ENCODE measurements at places on chromosomes 11 and 22.

DNA sequence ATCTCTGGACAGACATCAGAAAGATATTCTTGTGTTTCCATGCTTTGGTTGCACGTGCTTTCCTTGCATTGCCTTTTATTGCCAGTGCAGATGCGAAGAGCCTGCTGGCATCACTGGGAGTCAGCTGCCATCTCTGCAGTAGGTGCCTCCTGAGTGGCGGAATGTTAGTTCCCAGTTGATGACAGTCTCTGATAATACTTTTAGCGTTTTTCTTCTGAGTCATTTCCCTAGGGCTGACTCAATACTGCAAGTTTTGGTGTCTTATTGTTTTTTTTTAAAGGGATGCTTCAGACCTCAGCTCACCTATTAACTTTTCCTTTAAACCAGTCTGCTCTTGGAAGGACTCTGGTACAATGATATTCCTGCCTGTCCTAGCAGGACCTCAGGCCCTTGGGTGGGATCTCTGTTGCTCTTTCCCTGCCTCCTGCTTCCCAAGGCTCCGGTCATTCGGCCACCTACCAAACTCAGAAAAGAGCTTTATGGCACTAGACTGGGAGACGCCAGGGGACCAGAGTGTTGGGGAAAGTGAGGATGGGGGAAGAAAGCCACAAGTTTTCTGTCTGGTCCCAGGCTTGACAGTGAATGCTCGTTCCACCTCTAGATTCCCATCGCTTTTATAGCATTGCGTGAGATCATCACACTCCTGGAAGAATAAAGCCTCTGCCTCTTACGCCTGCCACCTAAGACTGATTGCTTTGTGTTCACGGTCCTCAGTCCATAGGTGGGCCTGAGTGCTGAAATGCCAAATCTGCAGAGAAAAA, 308.7 kb downstream of the DDX10 start:
- no peak for DNase-seq

DNA sequence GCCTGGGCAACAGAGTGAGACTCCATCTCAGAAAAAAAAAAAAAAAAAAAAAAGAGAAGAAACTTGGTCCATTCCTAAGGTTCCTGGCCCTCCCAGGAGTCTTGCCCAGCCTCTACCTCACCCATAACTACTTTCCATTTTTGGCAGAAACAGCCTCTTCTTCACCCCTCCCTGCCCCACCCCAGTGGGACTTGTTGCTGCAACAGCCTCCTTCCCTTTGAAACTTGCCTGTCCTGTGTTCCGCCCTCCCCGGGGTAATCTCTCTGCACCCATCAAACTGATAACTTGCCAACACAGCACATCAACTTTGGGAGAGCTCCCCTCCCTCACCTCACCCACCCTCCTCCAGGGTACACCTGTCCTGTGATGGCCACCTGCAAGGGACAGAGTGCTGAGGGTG, 10.0 kb upstream of the FAM83F start:
- DNase-seq = no peak

DNA sequence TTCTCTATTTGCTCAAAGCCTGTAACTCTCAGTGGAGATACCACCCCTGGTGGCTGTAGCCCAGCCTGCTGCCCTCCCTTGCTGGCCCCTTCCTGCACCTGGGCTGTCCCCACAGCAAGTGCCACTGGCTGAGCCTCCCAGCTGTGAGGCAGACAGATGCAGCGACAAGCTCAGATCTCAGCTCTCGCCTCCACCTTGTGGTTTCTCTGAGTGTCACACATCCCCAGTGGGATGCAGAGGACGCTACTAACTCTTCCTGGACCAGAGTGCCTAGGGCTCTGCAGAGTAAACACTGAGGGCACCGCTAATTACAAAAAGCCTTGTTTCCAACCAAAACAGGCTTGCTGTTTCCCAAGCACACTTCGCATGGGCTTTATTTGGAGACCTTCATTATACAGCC, 8.9 kb downstream of the YPEL1 start:
- DNase-seq = no peak

DNA sequence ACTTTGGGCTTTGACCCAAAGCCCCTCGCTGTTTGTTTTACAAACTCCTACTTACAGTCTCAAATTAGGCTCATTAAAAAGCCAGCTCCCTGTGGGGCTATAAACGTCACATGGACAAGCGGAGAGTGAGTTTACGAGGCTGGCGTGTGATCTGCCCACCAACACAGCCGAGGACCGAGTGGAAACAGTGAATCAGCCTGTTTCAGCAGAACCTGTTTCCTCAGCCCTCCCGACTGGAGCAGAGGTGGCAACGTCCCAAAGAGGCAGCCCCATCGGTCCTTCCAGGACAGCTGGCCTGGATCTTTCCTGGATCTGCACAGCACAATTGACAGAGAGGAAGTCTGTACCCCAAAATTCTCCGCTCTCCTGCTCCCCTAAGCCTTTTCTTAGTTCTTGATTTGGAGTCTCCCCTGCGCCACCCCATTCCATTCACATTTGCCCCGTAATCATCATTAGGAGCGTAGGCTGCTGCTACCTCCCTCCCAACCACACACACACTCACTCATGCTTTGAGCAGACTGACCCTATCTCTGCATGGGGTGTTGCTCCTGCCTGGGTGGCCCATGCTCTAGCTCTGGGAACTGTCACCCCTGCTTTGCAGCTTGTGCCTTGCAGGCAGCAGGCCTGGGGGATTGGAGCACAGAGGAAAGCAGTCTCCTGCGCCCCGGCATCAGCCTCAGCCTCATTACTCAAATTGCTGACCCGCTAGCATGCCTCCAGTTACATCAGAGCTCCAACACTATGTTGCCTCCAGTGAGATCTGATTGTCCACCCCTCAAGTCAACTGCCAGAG, 117.8 kb downstream of the NAT10 start:
- no peak for DNase-seq

GRCh38 chr11:78952175-78952574, 377.5 kb upstream of the NARS2 start:
- no peak for DNase-seq

GRCh38 chr11:86360775-86361395, 13.8 kb upstream of the CCDC81 start:
- no peak for DNase-seq

- no peak for DNase-seq
Measured at GRCh38 chr22:36008131-36008530, 20.5 kb downstream of the RBFOX2 start.

GRCh38 chr22:45579306-45579705, 76.6 kb downstream of the FBLN1 start:
- DNase-seq = no peak

DNA sequence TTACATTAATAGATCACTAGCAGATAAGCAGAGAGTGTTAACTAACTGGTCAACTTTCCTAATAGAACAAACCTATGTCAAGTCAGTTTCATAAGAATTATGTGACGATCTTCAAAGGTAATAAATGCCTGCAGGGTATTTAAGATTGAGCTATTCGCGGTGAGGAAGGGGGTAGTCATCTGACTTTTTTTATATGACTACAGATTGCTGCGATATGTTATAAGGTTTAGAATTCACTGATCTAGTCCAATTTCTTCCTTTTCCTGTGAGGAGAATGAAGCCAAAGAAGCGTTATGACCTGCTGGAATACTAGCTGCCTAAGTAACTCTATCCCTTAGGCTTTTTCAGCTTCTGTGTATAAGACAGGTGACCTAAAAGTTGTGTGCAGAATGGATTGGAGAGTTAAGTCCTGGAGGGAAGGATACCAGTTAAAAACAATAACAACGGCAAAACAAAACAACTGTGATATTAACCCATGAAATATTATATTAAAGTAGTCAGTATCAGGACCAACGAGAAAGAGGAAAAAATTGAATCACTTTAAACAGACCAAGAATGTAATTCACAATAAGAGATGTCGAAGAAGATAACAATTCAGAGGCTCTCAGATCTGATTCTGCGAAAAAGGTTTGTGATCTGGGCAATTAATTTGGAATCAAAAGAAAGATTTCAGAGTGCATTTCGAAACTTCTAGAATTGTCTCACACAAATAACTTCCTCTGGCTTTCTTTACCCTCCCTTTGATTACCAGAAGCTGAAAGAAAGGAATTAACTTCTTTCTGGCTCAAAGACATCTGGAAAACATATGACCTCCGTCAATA, 630 bp downstream of the CASP4 start:
- DNase-seq = no peak

DNA sequence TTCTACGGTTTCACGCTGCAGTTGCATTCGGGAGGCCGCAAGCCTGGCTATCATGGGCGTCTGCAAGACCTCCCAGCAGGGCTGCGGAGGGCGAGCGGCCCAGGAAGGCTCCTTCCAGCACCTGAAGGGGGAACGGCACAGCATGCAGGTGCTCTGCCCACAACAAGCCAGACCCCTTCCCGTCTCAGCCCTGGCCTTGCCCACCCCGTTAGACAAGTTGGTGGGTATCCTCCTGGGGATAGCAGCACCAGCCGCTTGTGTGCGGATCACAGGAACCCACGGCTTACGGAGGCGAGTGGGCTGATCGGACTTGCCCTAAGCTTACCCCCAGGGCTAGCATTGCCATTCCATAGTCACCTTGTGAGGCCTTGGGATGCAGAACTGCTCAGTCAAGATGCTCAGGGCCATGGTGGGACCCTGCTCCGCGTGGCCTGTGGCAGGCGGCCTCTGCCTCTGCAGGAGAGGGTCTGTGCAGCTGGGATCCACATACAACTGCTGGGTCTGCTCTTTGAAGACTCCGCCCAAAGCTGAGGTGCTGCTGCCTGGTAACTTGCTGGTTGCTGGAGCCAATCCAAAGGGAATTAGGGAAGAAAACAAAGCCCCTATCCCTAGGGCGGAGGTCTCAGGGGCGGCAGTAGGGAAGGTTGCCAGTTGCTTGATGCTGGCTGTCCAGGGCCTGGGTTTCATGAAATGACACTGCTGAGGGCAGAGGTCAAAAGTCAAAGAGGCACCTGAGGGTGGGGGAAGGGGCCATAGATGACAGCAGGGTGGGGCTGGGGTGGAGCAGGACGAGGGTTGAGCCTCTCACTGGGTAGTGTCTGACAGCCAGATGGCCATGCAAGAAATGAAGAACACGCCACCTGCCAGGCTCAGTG, 1.4 kb upstream of the OSBPL5 start:
- DNase-seq = no peak

DNA sequence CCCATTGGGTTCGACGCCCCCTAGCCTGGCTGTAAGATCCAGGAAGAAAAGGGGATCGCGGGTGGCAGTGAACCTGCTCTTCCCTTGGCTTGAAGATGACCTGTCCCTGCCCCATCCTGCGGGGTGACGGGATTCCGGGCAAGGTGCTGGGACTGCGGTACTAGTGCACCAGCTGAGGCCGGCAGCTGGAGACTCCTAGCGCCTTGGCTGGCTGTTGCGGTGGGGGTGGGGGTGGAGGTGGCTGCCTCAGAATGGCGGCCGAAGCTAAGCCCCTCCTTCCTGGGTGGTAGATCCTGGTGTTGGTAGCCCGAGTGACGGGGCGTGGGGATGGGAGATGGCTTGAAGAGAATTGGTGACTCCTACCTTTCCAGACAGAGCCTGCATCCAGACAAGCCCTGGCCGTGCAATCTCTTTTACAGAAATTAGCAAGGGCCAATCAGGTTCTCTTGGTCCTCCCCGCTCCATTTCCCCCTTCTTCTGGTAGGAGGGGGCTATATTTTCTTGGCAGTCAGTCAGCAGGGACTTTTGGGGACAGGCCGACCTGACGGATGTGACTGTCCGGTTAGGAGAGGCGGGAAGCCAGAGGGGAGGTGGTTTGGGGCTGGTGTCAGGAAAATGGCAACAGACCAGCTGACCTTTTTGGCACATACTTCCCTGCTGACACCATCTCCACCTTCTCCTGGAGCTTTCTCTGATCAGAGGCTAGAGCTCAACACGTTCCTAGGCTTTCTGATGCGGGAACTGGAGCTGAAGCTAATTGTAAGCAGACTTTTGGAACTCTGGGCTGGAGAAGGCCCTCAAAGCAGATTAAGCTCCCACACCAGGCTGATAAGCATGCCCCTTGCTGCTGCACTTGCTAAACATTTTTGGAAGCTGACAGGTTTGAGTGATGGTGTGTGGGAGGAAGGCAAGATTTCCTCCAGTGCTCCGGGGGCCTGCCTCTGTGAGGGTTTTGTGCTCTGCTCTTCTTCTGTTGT, 2.0 kb downstream of the NAV2 start:
- DNase-seq = no peak

GRCh38 chr11:108319541-108320145, 96.8 kb downstream of the ATM start:
- DNase-seq = no peak

DNA sequence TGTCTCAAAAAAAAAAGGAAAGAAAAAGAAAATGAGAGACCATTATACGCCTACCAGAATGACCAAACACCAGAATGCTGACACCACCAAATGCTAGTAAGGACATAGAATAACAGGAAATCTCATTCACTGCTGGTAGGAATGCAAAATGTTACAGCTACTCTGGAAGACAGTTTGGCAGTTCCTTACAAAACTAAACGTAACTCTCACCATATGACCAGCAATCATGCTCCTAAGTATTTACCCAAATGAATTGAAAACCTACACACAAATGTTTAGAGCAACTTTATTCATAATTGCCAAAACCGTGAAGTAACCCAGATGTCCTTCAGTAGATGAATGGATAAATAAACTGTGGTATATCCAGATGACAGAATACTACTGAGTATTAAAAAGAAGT, 7.2 kb downstream of the CHKA start:
- DNase-seq = no peak

DNA sequence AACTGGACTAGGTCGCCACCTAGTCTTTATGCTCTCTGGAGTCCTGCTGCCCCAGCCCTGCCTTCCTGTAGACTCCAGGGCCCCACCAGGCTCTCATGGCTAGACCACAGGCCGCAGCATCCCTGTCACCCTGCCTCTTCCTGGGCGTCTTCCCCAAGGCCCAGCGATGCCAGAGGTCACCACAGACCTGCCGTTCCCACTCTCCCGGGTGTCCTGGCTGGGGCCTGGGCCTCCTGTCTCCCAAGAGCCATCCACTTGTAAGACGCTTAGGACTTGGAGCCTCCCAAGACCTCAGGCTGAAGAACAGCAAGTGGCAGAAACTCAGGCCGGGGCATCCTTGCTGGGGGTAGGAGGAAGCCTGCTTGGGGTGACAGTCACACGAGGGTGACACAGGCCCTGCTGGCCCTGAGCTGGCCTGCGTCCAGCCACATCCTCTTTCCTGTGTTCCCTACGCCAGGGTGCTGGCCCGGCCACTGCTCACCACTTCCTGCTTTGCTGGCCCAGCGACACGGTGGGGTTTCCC, 2.0 kb upstream of the TCIRG1 start:
- DNase-seq = no peak

DNA sequence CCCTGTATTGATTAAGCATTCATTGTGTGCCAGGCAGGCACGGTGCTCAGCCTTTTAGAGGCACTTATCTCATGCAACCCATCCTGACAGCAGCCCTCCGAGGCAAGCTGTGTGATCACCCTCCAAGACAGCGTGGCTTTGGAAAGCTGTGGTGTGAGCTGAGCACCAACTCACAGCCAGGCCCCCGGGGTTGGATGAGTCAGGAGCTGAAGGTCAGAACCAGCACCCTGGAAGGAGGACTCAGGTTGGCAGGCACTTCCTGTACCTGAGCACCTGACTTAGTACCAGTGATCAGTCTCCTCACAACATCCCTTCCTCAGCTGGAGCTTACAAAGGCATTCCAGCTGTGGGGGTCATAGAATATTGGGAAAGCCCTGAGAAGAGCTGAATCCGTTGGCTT, 9.0 kb downstream of the PATZ1 start:
- no peak for DNase-seq

DNA sequence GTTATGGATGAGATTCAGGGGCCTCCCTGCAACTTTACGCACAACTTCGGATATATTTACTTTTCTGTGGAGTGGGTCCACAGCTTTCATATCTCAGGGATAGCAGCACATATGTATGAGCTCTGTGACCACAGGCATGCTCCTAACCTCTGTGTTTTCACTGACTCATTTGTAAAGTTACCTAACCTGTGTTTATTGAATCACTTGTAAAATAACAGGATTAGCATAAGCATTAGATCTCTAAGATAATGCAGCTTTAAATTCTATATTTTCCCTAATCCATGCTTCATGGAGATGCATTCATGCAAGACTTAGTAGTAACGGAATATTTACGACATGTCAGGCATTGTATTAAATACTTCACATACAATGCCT, 47.9 kb upstream of the DDI1 start:
- DNase-seq = no peak
